NCI-H1105 treated with DMSO at 0.1 percent for 48 hours (cell line): ENCODE measurements at places on chromosomes 12 and 14.

DNA sequence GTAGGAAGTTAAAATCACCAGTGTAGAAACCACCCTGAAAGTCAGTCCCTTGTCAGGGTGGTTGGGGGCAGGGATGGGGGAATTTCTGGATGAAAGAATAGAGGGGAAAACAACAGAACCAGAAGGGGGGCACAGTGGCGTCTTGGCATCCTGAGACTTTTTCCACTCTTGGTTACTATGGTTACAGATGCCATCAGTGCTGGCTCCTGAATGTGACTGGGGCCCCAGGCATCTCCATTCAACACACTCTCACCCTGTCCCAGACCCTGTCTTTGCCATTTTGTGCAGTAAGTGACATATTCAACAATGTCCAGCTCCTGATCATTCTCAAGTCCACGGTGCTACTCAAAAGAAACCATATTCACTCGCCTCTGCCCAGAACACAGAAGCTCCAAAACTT lies 11.3 kb downstream of the KCNK10 start:
- no peak for DNase-seq

- no peak for DNase-seq
Observed at GRCh38 chr12:17016116-17016864, 410.3 kb upstream of the LMO3 start.

DNA sequence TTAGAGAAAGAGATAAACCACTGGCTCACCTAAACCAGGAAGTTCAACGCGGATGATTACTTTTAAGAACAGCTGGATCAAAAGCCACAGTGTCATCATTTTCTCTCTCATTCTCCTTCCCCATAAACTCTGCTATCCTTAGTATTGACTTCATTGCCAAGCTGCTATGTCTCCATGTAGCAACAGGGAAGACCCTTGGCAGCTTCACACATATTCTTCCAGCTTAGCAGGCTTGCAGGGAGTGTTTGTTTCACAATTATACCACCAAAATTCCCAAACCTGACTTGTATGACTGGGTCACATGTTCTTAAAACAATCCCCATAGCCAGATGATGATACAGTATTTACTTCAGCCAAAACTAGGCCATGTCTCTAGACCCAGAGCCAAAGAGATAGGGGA lies 235.5 kb downstream of the PAWR start:
- no peak for DNase-seq

DNA sequence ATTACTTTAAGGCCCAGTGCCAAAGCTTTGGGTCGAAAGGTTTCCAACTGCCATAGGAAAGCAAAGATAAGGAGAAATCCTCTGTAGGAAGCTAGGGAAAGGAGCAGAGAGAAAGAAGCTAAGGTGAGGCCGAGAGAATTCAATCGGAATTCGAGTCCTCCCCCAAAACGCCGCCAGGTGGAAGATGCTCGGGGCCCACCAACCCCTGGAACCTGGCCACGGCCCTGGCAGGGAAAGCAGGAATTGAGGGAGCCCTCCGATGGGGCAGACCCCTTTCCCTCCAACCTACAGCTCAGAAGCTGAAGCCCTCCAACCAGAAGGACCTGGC lies 498 bp downstream of the GMFB start:
- no peak for DNase-seq

DNA sequence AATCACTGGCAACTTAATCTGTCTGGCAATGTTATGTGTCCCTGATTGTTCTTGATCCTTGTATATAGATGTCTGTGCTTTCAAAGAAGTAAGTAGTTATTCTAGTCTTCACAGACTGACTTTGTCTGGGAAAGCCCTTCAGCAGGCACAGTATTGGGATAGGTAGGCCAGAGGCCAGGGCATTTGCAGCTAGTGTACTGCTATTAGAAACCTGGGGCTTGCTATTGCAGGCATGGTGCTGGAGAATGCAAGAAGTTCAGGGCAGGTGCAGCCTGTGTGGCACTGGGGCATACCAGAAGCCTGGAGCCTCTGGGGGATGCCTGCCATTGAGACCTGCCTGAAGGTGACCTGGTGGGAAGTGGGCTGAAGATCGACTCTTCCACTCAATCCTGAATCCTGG lies 96.3 kb downstream of the TMTC3 start:
- DNase-seq = no peak

DNA sequence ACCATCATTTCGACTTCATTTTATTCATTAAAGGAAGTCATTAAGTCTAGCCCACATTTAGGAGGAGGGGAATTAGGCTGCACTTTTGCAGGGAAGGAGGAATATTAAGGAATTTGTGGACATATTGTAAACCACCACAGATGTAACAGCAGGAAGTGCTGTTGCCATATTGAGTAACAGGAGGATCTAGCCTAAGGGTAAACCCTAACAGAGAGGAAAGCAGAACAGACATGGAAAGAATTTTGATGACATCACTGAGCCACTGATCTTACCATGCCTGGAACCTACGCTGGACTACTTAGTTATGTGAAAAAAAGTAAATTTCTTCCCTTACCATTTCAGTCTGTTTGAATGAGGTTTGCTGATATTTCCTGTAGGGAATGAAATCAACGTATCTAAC lies 100.7 kb upstream of the ATF7IP start:
- DNase-seq = no peak

DNA sequence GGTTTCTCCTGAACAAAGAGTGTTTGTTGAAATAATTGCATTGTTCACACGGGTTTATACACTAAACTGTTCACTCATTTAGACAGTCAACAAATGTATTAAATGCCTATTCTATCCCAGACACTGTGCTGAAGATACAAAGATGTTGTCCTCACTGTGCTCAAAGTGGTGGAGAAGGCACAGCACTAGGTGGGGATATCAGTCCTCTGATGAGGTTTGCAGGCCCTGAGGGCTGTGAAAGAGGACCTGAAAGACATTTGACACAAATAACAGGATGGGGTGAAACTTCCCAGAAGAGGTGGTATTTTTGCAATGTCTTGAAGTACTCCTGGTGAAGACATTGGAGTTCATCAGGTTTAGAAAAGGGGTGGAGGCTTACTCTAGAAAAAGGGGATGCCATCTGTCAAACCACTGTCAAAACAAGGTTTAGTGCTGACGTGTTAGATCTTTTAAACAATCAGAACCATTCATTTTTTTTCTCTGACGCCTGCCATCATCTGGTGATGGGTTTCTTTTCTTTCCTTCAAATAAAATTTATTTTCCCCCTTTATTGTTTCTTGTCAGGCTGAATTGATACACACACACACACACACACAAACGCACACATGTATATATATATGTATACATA lies 69.5 kb downstream of the ACSS3 start:
- no peak for DNase-seq

DNA sequence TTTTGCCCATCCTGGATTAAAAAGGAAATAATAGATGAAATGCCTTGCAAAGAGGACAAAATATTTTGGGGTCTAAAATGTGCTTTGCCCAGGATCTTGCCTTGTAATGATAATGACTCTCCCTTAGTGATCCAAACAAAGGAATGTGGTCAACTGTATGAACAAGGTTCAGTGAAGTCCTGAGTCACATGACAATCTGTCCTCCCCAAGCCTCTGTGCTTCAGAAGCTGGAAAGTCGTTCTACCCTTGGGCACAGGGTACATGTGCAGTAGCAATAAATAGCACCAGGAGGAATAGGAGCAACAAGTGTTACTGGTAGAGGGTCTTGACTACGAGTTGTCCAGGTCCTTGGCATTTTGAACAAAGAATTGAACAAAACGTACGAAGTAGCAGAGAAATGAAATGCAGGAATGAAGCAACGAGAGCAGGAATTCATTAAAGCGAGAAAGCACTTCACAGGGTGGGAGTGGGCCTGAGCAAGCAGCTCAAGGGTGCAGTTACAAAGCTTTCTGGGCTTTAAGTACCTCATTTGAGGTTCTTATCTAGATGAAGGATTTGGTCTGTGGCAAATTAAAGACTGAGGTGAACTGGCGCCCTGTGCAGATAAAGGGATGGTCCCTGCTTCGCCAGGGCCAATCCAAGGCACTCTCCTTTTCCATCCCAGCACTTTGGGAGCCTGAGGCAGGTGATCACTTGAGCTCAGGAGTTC lies 65.8 kb downstream of the RESF1 start:
- no peak for DNase-seq

DNA sequence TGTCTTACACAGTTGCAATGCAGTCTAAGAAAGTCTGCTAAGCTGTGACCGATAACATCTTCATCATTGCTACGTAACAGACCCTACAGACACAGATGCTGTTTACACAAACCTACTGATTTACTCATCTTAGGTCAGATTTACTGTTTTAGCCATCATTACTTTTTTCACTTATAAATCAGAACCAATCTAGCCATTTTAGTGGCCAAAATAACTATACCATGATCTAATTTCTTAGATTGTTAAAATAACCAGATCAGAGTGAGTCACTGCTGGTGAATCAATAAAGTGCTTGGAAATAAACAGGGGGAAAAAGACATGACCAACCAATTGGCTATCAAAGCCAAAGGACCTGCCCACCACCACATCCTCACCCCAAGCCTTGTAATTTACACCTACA lies 57.0 kb upstream of the FOXN3 start:
- no peak for DNase-seq

- no peak for DNase-seq
Observed at GRCh38 chr14:50528000-50528399, 4.4 kb downstream of the MAP4K5 start.

GRCh38 chr14:77099425-77100167 lies 1.5 kb downstream of the CIPC start:
- DNase-seq = no peak

DNA sequence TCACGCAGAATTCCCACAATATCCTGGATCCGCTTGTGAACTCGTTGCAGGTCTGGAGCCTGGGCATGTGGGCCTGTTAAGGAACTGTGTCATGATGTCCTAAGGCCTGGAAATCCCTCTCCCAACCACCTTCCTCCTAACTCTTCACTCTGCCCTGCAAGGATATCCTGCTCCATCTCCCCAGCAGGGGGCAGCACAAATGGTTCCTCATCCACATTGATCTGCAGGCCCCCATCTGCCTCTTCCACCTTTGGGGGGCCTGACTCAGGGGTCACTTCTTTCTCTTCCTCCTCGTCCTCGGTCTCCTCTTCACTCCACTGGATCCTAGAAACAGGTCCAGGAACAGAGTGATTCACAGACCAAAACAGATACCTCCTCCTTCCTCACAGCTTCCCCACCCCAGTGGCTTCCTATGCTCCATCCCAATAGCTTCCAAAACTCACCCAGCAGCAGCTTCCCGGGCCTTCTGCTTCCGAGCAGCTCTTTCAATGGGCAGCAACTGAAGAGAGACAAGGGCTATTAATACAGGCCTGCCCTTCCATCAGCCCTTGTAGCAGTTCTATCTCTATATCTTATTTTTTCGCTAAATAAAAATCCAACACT lies 4.5 kb downstream of the NOP2 start:
- peak; percentile 16 for DNase-seq

DNA sequence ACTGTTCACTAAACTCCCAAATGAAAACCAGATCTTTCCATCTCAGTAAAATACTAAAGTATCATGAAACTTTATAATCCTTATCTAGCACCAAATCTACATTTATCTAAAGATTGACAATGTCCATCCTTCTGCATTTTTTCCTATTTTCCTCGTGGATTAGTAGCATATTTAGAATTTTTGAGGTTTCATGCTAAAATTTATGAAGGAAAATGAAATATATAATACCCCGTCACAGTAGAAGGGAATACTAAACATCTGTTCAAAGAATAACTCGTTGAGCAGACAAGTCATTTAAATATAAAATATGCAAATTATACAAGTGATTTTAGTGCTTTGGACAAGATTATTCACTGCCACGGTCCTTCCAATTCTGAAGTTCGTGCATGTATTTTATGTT lies 122.7 kb upstream of the SLCO1C1 start:
- no peak for DNase-seq

- no peak for DNase-seq
Observed at GRCh38 chr12:1833596-1834028, 13.2 kb downstream of the LRTM2 start.

DNA sequence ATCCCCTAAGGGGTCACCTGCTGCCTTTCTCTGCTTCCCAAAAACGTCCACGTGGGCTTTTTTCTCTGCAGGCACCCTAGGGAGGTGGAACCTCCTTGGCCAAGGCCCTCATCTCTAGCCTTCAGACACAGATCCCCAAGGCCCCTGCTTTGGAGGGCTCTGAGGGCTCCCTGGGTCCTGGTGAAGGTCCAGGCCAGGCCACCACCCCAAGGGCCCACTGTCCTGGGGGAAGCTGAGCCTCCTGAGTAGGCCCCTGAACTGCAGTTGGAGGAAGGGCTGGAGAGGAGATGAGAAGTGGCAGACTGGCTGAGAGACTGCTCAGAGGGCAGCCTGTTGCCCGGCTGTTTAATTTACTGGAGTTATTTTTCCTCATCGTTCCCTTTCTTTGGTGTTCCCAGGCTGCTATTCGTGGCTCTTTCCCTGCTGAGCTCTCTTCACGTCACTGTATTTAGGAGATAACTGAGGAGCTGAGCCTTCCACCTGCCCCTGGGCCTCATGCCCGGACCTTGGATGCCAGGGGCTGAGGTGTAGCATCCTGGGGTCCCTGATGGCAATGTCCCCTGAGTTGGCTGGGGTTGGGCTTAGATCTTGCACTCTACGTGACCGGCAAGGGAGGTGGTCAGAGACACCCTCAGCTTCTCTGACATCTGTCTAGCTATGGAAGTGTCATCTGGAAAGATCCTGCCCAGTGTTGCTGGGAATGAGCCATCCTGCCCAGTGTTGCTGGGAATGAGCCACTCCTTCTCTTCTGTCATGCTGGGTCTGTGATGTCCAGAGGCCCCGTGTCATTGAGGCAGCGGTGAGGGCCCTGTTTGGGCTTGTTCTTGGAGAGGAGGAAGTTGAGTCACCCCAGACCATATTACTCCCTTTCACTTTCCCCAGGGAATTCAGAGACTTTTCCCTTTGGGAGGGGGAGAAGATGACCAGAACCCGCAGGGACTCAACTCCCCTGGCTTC lies 139.8 kb downstream of the TSPAN9 start:
- DNase-seq = no peak

- DNase-seq = no peak
Observed at GRCh38 chr12:55908726-55909512, 18.8 kb downstream of the PYM1 start.

DNA sequence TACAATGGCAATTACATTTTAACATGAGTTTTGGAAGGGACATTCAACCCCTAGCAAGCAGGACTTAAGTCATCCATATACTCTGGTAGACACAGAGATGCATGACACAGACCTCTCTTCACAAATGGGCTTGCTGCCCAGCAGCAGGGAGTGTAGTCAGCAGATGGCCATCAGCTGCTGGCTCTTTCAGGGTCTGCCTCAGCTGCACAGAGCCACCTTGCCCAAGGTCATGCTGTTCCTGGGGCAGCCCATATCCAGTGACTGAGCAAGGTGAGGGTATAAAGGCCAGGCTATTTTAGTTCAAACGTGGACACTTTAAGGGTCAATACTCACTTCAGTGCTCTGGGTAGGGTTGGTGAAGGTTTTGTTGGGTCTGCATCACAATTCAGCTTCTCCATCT lies 58.3 kb upstream of the JDP2 start:
- DNase-seq = no peak
